ENCODE measurements at places on chromosomes 2 and 18.

GRCh38 chr2:53181759-53182158 is 585.8 kb upstream of the CHAC2 start:
- DNase-seq: no peak

GRCh38 chr2:166321076-166321475 is 54.7 kb downstream of the SCN9A start:
- DNase-seq: no peak

DNA sequence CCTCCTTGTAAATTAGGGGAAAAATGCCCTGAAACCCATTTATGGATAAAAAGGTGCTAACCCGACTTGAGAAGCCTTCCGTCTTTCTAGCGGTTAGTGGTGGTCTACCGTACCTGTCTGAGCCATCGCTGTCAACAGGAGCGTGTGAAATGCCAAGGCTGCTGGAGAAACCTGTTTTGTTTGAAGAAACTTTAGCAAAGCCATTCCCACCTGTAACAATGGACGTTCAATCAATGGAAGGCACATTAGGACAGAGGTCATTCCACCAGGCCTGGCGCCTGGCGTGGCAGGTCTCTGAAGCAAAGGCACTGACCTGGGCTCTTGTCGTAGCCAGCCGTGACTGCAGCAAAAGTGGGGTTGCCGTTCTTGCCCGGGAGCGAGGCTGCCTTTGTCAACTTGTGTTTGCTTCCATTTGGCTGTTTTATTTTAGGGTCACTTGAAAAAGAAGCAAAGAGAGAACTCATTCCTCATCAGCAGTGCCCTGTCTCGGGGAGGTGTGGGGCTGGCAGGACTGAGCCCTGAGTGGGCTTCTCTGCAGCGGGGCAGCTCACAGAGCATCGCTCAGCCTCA is 47.2 kb downstream of the ZAP70 start:
- no peak for DNase-seq

- no peak for DNase-seq
Observed at GRCh38 chr2:169509298-169509885, at the start of gene KLHL41. KLHL41 (plus strand) TSS chr2:169509702; CDS start chr2:169509779, 77 bp downstream.

GRCh38 chr2:221997100-221997499 is 301.7 kb downstream of the PAX3 start:
- DNase-seq: no peak

- DNase-seq: no peak
Observed at GRCh38 chr2:37917281-37918228, 7.5 kb upstream of the RMDN2 start.

- peak; percentile 20 for DNase-seq
Observed at GRCh38 chr2:157627594-157628476, 829 bp downstream of the ACVR1C start.

- no peak for DNase-seq
Observed at GRCh38 chr18:74604774-74605173, 7.1 kb downstream of the ZNF407 start.

DNA sequence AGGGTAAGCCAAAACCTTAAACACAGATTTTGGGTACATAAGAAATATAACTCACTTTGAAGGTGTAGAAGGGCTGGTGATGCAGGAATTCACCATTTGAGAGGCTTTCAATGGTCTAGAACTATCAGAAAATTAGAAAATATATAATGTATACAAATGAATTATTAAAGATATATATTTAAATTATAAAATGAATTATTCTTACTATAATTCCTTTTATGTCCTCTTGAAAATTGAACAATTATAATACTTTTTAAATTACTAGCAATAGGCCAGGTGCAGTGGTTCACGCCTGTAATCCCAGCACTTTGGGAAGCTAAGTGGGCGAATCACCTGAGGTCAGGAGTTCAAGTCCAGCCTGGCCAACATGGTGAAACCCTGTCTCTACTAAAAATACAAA is 60.7 kb downstream of the VIL1 start:
- DNase-seq: no peak

GRCh38 chr2:195363496-195363895 is 293.5 kb upstream of the SLC39A10 start:
- no peak for DNase-seq

DNA sequence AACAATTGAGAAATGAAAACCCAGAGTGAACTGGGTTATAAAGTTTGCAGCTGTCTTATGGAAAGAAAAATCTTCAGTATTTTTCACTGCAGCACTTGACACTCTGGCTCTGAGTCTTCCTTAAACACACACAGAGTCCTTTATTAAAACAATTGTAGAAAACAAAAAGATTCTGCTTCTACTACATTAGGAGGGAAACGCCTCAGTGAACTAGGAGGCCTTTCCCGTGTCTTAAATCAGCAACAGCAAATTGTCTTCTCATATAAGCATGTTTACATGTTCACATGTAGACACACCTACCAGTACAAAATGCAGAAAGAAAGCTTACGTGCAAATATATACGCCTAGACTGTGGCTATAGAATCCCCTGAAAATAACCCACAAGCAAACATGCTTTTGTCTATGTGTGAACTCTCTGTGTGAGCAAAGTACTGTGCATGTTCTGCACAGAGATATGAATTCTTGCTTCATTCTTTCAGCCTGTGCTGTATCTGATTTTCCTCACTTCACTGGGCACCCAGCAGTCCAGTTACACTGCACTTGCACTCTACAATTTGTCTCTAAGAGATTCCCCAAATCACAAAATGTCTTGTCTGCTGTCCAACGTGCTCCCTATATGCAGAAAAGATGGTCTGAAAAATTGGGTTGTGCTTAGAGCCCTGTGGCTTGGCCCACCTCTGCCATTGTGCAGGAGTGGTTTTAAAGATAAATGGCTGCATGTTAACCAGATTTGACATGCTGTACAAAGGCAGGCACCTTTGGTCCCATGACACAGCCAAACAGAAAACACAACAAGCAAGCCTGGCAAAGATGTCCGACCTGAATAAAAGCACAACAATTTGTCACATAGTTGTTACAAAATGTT is 24.5 kb downstream of the ZEB2 start:
- DNase-seq: no peak

GRCh38 chr2:158002079-158002478 is 99.6 kb upstream of the UPP2 start:
- no peak for DNase-seq

DNA sequence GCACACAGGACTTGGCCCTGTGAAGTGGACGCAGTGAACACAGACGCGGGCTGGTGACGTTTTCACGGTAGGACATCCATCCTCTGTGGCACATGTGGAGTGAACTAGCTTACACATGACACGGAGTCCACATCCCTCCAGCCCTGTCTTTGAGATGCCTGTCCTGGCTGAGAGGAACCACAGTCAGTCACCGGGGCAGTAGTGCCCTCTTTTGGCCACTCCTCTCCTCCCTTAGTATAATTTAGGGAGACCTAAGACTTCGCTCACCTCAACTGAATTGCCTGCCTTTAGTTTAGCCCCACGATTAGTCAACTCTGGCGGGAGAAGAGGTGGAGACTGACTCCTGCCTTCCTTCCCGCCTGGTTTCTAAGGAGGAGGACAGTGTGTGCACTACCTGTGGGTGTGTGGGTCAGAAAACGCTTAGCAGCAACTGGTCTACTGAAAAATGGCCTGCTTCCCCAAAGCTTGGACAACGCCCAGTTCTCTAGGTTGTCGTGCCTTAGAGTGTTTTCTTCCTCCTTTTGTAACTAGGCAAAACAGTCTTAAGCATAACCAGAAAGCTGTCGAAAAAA is 70.6 kb downstream of the MBP start:
- no peak for DNase-seq

DNA sequence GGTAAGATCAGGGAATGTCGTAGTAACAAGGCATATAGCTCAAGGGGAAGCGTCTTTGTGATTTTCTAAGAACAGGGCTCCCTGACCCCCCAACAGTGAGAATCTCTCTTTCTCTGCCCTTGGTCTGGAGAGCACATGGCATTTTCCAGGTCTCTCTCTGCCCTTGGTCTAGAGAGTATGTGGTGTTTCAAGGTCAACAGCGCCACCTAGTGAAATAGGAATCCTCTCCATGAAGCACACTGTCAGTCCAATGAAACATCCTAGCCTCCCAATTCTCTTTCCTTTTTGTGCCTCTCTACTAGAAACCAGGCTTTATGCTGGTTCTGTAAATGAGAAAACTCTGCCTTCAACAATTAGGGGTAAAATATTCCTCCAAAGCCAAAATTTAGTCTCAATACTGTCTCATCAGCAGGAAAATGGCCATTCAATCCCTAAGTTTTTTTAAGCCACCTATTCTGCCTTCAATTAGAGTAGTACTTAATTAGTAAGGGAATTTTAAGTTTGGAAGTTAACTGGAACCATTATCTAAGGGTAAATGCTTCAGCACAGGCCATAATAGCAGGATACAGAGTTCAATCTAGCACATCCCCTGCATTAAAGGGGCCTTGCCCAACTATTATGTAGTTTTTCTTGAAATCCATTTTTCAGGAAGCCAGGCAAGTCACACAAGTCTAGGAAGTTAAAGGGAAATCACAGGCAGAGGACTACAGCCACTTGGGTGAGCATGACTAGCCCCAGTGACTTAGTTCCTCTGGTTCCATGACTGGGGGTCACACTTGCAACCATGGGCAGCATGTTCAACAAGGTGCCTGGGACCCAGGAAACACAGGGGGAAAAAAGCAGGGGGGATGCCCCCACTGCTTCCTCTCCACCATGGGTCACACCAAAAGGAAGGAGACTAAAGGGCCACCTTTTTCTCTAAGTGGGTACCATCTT is 12.4 kb downstream of the DYM start:
- DNase-seq: peak; percentile 29

DNA sequence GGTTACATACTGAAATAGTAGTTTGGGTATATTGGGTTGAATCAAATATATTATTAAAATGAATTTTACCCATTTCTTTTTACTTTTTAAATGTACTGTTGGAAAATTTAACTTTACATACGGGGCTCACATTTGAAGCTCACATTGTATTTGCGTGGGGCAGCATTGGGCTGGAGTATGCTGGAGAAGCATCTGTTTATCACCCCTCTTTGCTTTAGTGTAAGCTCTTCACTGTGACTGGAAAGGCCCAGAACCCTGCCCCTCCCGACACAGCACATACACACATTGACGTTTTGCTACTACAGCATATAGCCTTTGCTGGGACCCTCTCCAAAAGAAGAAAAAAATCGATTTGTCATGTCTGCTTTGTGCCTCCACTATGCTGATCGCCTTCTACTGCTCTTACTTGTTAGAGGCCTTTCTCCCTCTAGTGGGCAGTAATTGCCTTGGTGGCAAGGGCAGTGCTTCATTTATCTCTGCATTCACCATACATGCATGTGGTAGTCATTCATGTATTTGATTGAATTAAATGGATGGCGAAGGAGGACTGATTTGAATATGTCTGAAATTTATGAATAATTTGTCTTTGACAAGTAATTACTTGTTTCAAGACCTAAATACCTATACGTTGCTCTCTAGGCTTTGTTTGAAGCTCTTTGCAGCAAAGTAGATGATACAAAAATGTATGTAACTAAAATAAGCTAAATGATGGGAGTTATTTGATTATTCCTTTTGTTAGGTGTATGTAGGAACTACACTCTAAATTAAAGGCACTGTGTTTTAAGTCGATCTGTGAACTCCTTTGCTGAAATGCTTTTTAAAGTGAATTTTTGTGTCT is 37.4 kb downstream of the VAPA start:
- DNase-seq: no peak

- DNase-seq: no peak
Observed at GRCh38 chr2:216090369-216090786, 8.7 kb downstream of the TMEM169 start.

GRCh38 chr2:164911832-164912231 is 43.5 kb downstream of the SLC38A11 start:
- DNase-seq: no peak

DNA sequence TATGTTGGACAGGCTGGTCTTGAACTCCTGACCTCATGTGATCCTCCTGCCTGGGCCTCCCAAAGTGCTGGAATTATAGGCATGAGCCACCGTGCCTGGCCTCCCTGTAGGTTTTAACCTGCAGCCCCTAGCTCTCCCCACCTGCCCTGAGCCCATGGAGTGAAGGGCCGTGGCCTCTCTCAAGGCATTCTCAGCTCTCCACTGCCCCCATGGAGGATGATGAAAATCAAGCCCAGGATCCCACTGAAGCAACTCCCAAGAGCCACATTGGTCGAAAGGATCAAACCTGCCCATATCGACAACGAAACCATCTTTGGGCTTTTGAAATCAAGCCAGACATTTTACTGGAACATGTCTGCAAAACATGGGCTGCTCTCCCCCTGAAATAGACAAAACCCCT is 22.4 kb upstream of the CREG2 start:
- no peak for DNase-seq

DNA sequence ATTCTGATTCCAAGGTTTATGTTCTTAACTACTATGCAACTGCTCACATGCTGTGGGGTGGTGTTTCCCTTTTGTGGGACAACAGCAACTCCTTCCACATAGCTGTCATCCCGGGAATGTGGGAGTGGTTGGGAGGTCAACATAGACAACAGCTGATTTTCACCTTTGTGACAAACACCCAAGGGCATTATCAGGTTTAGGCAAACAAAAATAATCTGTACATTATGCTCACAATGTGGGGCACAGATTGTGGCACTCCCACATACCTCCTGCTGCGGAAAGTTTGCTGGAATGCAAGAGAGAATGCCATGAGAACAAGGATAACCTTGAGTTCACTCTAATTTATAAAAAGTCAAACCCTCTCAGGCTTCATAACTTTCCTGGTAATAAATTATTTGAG is 582.6 kb downstream of the CNTNAP5 start:
- no peak for DNase-seq

GRCh38 chr2:68375582-68375981 is 10.5 kb downstream of the PLEK start:
- no peak for DNase-seq

DNA sequence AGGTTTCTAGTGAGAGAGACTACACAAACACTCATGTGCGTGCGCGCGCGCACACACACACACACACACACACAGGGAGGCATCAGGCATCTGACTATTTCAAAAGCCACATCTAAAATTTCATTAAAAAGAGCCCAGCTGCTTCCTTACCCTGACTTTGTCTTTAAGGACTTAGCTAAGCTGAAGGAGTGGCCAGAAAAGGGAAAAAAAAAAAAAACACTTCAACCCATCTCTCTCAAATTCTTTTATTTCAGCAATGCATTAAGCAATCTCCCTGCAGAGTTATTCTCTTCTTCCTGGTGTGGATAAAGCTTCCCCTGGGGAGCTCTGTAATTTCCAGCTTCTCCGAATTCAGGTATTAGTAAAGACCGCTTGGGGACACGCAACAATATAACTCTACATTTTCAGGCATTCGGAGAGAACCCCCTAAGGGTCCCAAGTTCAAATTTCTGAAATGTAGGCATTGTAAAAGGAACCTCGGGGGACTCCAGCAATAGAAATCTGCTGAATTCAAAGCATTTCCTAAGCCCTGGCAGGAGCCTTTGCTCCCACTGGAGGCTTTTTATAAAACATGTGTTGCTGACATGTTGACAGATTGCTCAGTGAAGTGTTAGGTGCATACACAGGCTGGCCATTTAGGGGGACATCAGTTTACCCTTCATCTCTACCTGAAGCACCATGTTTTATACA is 67.0 kb downstream of the ZNF521 start:
- DNase-seq: no peak

GRCh38 chr2:203352604-203353255 is 24.5 kb downstream of the ABI2 start:
- no peak for DNase-seq

- no peak for DNase-seq
Observed at GRCh38 chr2:106863387-106863786, 22.6 kb downstream of the ST6GAL2 start.

All from activated T-cell treated with anti-CD3 and anti-CD28 coated beads for 4 hours (primary cell).